ENCODE measurements at places on chromosomes 5 and 9. TPM values are rescaled to one million over a fixed set of nuclear protein-coding genes. Genes with fewer than 3 reads are reported as not detected.

Gene UQCRQ
- 150 TPM for total RNA-seq

Gene PCDHA9
- 0.66 TPM for total RNA-seq

Gene SLC46A2
- not detected for total RNA-seq

Gene GFPT2
- total RNA-seq = 52.5 TPM

Gene HAND1
- total RNA-seq = not detected

Gene PCDHA12
- 5.0 TPM for total RNA-seq

Gene PCDHA6
- 4.2 TPM for total RNA-seq

Gene TNPO1
- total RNA-seq = 105 TPM

Gene TSSK1B
- total RNA-seq = 0.73 TPM

Gene PAPPA
- total RNA-seq = 2.6 TPM

Gene DIRAS2
- 1.2 TPM for total RNA-seq

Gene KIF3A
- 4.5 TPM for total RNA-seq

Gene SEC24A
- total RNA-seq = 15.0 TPM
